ENCODE measurements at places on chromosomes 1 and 21. TPM values are rescaled to one million over a fixed set of nuclear protein-coding genes. Genes with fewer than 3 reads are reported as not detected.

- no peak for DNase-seq
Measured at GRCh38 chr1:102833151-102833550, 275.2 kb downstream of the COL11A1 start.

GRCh38 chr21:42970946-42971653 lies 3.3 kb upstream of the PKNOX1 start:
- no peak for DNase-seq

- DNase-seq, result no peak
Measured at GRCh38 chr1:64976361-64976760, 10.0 kb upstream of the JAK1 start.

Gene OR2M3
- total RNA-seq, result not detected

DNA sequence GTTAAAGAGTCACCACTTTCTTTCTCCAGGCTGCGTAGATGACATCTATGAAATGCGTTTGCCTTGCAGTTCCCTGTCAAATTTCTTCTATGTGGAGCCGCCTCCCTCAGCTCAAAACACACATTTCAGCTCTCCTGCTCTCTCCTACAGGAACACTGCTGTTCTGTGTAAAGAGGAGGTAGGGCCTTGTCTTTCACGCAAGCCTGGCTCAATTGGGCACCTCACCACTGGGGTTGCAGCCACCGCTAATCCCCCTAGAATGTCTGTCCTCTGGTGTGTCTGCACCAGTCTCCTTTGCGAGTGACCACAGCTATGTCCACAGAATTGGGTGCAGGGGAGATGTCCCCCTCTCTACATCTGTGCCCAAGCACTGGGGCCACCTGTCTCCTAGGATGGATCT lies 31.8 kb upstream of the CFHR4 start:
- DNase-seq, result no peak

Gene OR2T35
- total RNA-seq, result not detected

DNA sequence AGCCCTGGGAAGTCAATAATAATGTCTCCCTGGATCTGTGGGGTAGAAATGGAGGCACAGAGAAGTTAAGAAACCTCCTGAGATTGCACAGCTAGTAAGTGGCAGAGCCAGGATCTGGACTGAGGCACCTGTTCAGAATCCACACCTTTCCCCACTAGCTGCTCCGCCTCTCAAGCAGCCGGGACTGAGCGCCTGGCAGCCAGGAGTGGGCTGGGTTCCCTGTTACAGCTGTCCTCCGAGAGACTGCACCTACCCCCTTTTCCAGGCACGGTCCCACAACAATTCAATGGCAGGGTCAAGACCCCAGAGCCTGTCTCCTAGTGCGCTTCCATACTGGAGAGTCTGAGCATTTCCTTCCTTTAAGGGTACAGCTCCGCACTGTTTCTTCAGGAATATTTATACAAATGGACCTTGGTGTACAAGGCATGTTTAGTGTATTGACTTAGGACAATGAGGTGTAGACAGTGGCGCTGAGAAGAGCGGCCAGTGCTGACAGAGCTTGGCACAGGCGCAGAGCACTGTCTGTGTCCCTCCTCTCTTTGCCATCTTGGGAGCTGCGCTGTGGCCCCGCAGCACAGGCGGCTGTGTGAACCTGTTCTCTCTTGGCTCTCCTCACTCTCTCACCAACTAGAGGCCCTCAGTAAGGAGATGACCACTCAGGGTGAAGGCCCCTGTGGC lies 24.4 kb downstream of the GRHL3 start:
- DNase-seq, result no peak

Gene FBLIM1
- 20.9 TPM for total RNA-seq

GRCh38 chr1:100794748-100795645 lies 75.5 kb downstream of the VCAM1 start:
- DNase-seq, result no peak

- DNase-seq, result peak; percentile 69
Measured at GRCh38 chr1:20485527-20486456, at the start of gene CAMK2N1. TSS of gene CAMK2N1 (minus strand) at chr1:20486210. CDS start at chr1:20485379, 831 bp downstream.

DNA sequence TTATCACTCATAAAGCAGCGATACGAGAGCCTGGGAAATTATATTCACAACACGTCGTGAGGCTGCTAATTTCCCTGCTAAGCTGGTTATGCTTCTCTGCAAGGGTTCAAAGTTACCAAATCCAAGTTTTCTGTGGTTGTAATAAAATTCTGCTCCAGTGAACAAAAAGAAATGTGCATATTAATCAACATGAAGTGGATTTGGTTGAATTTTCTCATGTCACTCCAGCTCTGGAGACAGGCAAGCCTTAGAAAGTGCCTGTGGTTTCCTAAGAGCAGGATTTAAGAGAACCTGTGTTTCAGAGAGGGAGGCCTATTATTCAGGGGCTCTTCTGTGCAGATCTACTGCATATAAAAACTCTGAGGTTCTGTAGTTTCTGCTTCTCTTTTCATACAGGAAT lies 87.5 kb downstream of the WLS start:
- no peak for DNase-seq

DNA sequence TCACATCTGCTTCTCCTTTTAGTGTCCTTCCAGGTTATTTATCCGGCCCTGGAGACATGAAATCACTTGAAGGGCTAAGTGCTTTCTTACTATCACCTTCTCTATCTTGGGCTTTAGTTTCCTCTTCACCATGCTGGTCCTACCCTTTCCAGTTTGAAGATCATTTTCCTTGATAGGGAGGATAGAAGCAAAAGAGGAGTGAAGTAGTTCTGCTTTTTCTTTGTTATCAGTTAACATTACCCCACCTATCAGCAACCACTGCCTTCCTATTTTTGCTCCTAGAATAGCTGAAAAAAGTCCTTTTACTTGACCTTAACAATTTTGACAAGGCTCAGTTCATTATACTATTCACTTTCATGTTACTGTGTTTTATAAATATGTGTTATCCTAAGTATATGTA lies 19.4 kb downstream of the RGL1 start:
- DNase-seq, result no peak

DNA sequence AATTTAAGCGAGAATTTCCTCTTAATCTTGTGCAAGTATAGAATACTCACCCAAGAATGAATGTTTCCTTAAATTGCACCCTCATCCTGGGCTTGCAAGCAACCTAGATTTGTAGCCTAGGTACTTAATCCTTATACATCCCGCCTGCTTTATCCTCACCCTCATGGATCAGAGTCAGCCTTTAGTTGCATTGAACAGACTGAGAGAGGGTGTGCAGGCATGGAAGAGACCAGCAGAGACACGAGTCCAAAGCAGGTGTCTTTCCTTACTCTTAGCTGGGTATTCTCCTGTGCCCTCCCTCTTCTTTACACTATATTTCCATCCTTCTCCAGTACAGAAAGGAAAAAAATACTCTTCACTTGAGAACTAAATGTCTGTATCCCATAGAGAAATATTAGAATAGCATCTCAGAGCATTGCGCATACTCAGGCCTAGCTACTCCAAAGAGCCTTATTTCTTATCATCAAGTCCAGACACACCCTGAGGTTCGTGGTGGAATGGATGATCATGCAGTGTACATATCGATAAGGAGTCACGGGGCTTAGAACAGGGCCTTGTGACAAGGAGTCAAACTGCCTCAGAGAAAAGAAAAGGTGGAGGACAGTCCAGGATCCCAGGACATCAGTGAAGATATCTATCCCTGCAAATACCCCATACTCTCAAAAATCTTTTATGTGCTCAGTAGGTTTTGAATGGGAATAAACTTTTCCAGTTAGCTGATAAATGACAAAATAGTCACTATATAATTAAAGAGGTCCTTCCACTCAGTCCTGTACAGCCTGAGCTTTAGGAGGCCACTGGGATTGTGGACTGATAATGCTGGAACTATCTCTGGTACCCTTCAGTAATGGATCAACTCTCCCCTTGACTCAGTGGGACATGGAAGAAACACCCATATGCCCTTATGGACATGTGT lies 297.9 kb downstream of the GRIK1 start:
- DNase-seq, result no peak

Gene CADM3
- total RNA-seq, result not detected

Gene CD48
- total RNA-seq, result not detected

GRCh38 chr1:50179639-50180038 lies 70.9 kb downstream of the ELAVL4 start:
- DNase-seq, result no peak

DNA sequence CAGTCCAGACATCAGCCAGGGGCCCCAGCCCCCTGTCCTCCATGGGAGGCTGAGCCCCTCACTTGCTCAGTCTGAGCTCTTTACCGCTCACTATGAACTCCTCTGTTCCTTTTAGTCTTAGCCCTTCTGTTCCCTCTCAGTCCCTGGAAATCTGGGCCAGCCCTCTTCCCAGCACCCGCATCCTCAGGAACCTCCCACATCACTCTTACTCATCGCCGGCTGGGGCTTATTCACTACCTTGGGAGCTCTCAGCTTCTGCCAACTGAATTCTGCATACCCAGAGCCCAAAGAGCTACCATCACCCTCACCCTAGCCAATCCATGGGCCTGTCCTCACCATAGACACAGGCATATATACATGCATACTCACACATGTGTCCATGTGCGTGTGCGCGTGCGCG lies 11.5 kb downstream of the KNCN start:
- DNase-seq, result no peak

Gene ARHGEF10L
- 56.1 TPM for total RNA-seq

GRCh38 chr1:42186152-42186551 lies 21.6 kb upstream of the GUCA2A start:
- DNase-seq, result no peak

GRCh38 chr1:75203415-75204277 lies 69.5 kb downstream of the LHX8 start:
- peak; percentile 58 for DNase-seq

- no peak for DNase-seq
Measured at GRCh38 chr21:31727181-31727580, 4.7 kb downstream of the SCAF4 start.

DNA sequence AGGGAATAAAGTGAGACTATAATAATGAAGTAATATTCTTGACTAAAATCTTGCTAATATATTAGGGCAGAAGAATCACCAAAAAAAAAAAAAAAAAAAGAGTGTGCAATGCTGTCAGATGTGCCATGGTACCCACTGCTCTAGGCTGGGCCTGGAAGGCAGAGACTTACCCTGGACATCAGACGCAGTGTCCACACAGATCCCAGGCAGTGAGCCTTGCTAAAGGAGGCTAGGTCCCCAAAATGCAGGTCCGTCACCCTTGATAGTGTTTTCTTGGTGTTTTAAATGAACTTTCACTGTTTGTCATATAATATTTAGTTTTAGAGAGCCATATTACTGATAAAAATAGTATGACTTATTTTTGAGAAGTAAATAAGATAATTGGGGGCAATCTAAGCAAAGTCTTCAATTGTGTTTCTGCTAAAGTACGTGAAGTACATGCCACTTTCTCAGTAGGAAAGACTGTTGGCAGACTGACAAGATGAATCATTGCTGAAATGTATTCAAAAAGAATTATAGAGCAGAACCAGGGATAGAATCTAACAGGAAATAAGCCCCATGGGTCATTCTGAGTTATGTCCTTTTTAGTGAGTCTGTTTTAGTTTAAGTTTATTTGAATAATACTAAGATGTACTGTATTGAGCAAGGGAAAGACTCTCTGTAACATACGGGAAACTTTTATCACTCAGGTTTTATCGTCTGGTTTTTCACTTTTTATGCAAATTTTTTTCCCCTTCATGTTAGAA lies 74.6 kb upstream of the PDC start:
- peak; percentile 54 for DNase-seq

Gene PIGP
- total RNA-seq, result 16.2 TPM

DNA sequence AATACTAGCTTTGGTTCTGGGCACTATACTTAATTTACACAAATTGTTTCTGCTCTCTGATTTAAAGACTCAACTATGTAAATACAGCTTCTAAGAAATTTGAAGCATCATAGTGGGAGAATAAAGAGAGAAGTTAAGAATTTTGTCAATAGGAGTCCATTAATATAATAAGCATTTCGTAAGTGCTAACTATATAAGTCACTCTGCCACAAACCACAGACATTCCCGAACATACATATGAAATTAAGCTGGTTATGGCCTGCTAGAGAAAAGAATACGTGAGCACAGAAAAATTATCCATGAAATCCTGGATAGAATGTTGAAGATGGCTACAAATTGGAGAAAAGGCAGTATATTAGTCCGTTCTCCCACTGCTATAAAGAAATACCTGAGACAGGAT lies 526.2 kb downstream of the MRPL39 start:
- DNase-seq, result no peak

DNA sequence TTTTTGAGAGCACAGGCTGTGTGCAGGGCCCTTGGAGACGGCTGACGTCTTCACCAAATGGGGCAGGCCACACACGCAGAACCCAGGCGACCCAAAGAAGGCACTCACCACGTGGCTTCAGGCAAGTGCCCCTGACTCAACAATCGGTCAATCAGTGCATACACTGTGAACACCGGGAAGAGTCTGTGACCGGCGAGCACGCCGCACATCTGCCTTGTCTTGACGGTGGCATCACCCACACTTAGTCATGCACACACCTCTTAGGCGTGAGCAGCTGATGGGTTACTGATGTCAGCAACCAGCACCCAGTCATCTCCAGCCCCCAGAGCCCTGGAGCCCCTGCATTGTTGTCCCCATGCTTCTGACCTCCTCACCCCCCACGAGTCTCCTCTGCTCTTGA lies 4.9 kb upstream of the LRRC3 start:
- DNase-seq, result no peak

DNA sequence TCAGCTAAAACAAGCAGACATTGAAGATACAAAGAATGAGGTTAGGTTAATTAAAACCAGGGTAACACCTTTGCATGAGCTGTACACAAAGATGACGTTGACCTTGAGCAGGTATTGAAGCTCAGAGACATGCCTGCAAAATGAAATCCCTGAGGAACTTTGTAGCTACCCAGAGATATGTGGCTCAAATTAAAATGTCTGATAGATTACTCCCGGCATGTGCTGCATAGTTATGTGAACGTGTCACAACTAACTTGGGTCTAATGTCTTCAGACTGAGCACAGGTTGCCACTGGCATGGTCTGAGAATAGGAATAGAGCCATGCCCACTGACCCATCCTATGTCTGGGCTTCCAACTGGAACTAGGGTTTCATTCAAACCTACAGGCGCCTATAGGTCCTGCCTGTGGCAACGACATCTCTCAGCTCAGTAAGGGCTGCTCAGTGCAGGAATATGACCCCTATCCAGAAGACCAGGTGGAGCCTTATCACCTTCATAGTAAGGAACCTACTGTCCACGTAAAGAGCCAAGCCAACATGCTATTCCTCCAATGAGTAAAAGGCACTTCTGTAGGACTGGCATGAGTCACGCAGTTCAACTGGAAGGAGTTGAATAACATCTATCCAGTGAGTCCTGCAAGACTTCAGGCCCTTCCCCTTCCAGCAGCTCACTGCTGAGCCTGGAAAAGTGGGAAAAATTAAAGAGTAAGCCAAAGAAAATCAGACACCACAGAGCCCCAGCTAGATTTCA lies 60.7 kb downstream of the PRKAB2 start:
- no peak for DNase-seq

DNA sequence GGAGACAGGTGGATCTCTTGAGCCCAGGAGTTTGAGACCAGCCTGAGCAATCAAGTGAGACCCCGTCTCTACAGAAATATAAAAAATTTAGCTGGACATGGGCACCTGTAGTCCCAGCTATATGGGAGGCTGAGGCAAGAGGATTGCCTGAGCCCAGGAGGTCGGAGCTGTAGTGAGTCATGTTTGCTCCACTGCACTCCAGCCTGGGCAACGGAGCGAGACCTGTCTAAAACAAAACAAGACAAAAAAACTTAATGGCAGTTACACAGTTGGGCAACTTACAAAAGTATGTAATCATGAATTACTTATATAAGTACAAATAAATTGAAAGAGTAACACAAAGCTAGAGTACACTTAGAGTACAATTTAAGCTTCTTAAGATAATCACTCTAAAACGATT lies 25.2 kb downstream of the RC3H1 start:
- no peak for DNase-seq

Gene SIPA1L2
- 5.1 TPM for total RNA-seq

All from HT-29 (cell line).